ENCODE measurements at places on chromosomes 16 and 17.

- DNase-seq: no peak
These were observed 74.8 kb downstream of the IRX6 start for GRCh38 chr16:55398762-55399161.

- DNase-seq: no peak
These were observed 4.6 kb upstream of the SLC12A3 start for GRCh38 chr16:56860226-56861020.

- DNase-seq: no peak
These were observed 410.2 kb upstream of the PSMD7 start for GRCh38 chr16:73886426-73886825.

- DNase-seq: no peak
These were observed 4.2 kb upstream of the MEOX1 start for GRCh38 chr17:43665937-43666236.

GRCh38 chr16:68332411-68333121 is 21.7 kb downstream of the PRMT7 start:
- no peak for DNase-seq

GRCh38 chr17:27608328-27609230 is 22.4 kb upstream of the LGALS9 start:
- DNase-seq: no peak
